SK-N-SH (cell line): ENCODE measurements at places on chromosomes 4 and X. TPM values are rescaled to one million over a fixed set of nuclear protein-coding genes. Genes with fewer than 3 reads are reported as not detected.
A peak's percentile ranks its signal among the peaks of the same experiment; 100 is the strongest.

- H3K36me3 ChIP-seq: no peaks in the 10 kb centered on the region
- H3K27me3 ChIP-seq: no peaks in the 10 kb centered on the region
- H3K27ac ChIP-seq: no peak overlapping the region
- no peak for DNase-seq
- H3K4me1 ChIP-seq: no peaks in the 10 kb centered on the region
- H3K4me3 ChIP-seq: no peak overlapping the region
Measured at GRCh38 chr4:24805566-24805965, 10.2 kb downstream of the SOD3 start.

DNA sequence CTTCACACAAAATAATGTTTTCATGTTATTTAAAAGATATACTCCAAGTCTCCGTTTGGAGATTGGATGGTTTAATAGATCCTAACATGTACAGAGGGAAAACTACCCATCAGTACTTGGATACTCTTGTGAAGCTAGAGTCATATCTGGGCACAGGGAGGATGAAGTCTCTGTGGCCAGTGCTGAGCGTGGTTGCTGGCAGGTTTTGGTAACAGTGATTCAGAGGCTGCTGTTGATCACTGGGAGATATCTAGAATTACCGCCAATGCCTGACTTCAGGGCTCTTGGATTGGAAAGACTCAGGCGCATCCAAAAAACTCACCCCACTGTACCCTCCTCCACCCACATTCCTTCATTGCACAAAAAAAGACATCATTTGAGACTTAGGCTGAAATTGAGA is 107.2 kb upstream of the PGRMC2 start:
- H3K4me3 ChIP-seq: no peak overlapping the region
- H3K4me1 ChIP-seq: 0 out of 2 replicates have a peak, but pooled peaks cover 5% of the 10 kb centered on the region
- DNase-seq: no peak
- no peaks in the 10 kb centered on the region for H3K27me3 ChIP-seq

DNA sequence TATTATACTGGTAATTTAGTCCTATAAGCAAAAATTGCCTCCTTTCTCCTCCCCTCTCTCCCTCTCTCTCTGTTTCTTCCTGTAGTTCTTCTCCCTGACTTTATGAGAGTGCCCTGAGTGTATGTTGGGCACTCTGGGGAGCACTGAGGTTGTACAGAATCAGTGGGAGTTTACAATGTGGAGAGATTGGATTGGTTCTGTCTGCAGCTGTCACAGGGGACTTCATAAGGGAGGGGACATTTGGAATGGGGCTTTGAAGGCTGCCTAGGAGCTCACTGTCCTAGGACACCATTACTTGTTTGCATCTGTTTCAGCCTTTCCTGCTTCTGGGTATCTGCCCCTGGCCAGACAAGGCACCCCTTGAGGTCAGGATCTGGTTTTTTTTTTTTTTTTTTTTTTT is 22.9 kb downstream of the SH3TC1 start:
- no peaks in the 10 kb centered on the region for H3K36me3 ChIP-seq
- no peaks in the 10 kb centered on the region for H3K27me3 ChIP-seq
- peak overlapping the region; percentile 40; the same call in 1 of the 2 replicates for H3K27ac ChIP-seq
- no peak overlapping the region for H3K4me3 ChIP-seq

- H3K27me3 ChIP-seq: no peaks in the 10 kb centered on the region; the same call in 1 of the 2 replicates
- H3K4me3 ChIP-seq: no peak overlapping the region
- no peaks in the 10 kb centered on the region for H3K36me3 ChIP-seq
- no peak overlapping the region for H3K27ac ChIP-seq
Measured at GRCh38 chr4:16443504-16444088, 217.3 kb upstream of the TAPT1 start.

GRCh38 chr4:76155979-76156378 is 7.8 kb upstream of the NUP54 start:
- no peaks in the 10 kb centered on the region for H3K4me1 ChIP-seq
- no peak overlapping the region for H3K27ac ChIP-seq
- H3K4me3 ChIP-seq: no peak overlapping the region
- peaks cover 26% of the 10 kb centered on the region for H3K36me3 ChIP-seq
- DNase-seq: no peak

- no peak overlapping the region for H3K4me3 ChIP-seq
- no peak for DNase-seq
- no peaks in the 10 kb centered on the region for H3K27me3 ChIP-seq
- H3K27ac ChIP-seq: no peak overlapping the region
- H3K36me3 ChIP-seq: no peaks in the 10 kb centered on the region
Measured at GRCh38 chrX:43106009-43106408, 328.0 kb upstream of the PPP1R2C start.

DNA sequence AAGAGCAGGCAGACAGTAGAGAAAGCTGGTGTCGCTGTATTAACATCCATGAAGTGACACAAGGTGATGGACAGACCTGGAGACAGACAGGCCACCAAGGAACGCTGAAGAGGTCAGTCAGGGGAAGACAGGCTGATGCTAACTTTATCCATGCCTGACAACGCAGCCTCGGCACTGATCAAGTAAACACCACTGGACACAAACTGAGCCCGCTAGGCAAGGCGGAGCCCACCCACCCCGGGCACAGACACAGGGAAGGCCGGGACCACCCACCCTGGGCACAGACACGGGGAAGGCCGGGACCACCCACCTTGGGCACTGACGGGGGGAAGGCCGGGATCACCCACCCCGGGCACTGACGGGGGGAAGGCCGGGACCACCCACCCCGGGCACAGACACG is 18.8 kb downstream of the PPP2R3B start:
- H3K4me1 ChIP-seq: no peaks in the 10 kb centered on the region; the same call in 1 of the 2 replicates
- no peaks in the 10 kb centered on the region for H3K27me3 ChIP-seq
- H3K4me3 ChIP-seq: no peak overlapping the region
- DNase-seq: no peak

DNA sequence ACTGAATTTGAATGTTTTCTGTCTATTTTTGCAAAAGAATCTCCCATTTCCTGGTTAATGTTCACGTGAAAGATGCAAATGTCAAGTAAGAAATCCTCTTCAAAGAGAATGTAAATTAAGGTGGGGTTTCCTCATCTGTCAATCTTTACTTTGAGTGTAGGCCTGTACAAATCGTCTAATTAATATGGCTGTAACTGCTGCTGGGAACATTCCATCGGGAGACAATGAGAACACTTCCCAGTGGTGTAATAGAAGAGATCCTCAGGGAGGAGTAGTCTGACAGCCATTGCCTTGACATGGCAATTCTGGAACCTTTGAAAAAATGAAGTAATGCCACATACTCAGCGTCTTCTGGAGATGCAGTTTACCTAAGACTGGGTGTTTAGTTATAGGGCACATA is 3.7 kb downstream of the EREG start:
- H3K27me3 ChIP-seq: peaks cover 30% of the 10 kb centered on the region
- H3K36me3 ChIP-seq: no peaks in the 10 kb centered on the region
- H3K27ac ChIP-seq: no peak overlapping the region
- DNase-seq: no peak
- H3K4me3 ChIP-seq: no peak overlapping the region

GRCh38 chr4:54320826-54321685 is 92.0 kb downstream of the PDGFRA start:
- H3K27ac ChIP-seq: no peak overlapping the region
- H3K4me1 ChIP-seq: no peaks in the 10 kb centered on the region
- no peaks in the 10 kb centered on the region for H3K36me3 ChIP-seq
- no peaks in the 10 kb centered on the region; the same call in 1 of the 2 replicates for H3K27me3 ChIP-seq
- no peak overlapping the region for H3K4me3 ChIP-seq

DNA sequence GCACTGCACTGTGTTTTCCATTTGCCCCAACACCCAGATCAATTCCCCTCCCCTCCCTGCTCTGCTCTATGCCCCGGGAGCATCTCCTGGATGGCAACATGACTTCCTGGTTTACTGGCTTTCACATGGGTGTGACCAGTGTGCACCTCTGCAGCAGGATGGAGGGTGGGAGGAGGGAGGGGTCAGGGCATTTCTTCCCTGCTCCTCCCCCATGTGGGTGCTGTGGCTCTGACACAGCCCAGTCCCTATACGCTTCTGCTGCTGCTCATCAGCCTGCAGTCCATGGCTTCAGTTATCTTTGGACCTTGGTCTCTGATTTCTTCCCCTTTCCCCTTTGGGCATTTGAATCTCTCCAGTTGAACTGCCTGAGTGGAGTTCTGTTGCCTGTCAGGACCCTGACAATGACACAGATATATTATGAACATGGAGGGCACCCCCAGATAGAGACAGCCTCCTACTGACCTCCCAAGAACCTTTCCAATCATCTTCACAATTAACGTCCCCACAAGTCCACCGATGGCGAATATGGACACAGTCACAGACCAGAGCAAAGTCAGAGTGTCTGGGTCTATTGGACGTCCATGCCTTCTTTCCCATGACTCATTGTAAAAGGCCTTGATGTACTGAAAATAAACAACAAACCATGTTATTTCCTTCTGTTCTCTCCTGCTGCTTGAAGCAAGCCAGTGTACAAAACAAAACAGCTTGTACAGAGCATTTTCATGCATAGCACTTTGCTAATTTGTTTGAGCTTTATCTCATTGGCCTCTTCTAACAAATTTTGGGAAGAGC is 24.8 kb downstream of the SLC2A9 start:
- no peaks in the 10 kb centered on the region for H3K36me3 ChIP-seq
- DNase-seq: no peak
- no peak overlapping the region for H3K27ac ChIP-seq

GRCh38 chrX:55697381-55697780 is 20.2 kb upstream of the RRAGB start:
- no peaks in the 10 kb centered on the region for H3K27me3 ChIP-seq
- no peaks in the 10 kb centered on the region for H3K36me3 ChIP-seq
- no peak overlapping the region for H3K27ac ChIP-seq
- no peak overlapping the region for H3K4me3 ChIP-seq
- H3K4me1 ChIP-seq: no peaks in the 10 kb centered on the region
- DNase-seq: no peak

DNA sequence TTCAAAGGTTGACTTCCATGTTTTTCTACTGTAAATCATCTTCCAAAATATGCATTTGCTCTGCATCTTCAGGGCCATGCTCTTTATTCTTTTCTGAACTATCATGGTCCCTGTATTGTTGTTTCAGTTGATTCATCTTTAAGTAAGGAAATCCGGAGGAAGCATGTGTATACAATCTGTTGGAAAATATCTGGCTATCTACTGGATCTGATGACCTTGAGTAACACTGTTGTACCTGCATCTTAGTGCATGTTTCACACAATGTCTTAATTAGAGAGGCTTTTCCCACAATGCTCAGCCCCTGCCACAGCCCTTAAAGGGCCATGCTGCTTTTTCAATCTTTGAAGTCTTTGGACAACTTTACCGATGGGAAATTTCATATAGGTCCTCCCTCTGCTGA is 61.8 kb upstream of the SH3RF1 start:
- H3K36me3 ChIP-seq: no peaks in the 10 kb centered on the region
- no peaks in the 10 kb centered on the region; the same call in 1 of the 2 replicates for H3K4me1 ChIP-seq

- no peaks in the 10 kb centered on the region for H3K27me3 ChIP-seq
- no peak for DNase-seq
- no peak overlapping the region for H3K27ac ChIP-seq
- H3K4me3 ChIP-seq: no peak overlapping the region
- H3K36me3 ChIP-seq: no peaks in the 10 kb centered on the region
Measured at GRCh38 chrX:6851140-6851539, 296.4 kb upstream of the STS start.

GRCh38 chr4:96598465-96598864 is 758.6 kb downstream of the PDHA2 start:
- no peaks in the 10 kb centered on the region for H3K36me3 ChIP-seq
- H3K4me3 ChIP-seq: no peak overlapping the region
- no peak for DNase-seq
- H3K27me3 ChIP-seq: no peaks in the 10 kb centered on the region
- no peaks in the 10 kb centered on the region for H3K4me1 ChIP-seq
- H3K27ac ChIP-seq: no peak overlapping the region

- no peaks in the 10 kb centered on the region for H3K27me3 ChIP-seq
- H3K4me3 ChIP-seq: peak overlapping the region; percentile 97
- no peak for DNase-seq
- peaks cover 15% of the 10 kb centered on the region for H3K4me1 ChIP-seq
- H3K36me3 ChIP-seq: peaks cover 7% of the 10 kb centered on the region; the same call in 1 of the 2 replicates
Measured at GRCh38 chr4:113759696-113760093, 1.8 kb downstream of the CAMK2D start.

GRCh38 chrX:20727447-20727846 is 460.7 kb upstream of the RPS6KA3 start:
- no peak overlapping the region for H3K4me3 ChIP-seq
- no peak overlapping the region for H3K27ac ChIP-seq

- H3K27me3 ChIP-seq: peaks cover 33% of the 10 kb centered on the region
- H3K36me3 ChIP-seq: no peaks in the 10 kb centered on the region
- H3K4me1 ChIP-seq: no peaks in the 10 kb centered on the region; the same call in none of the 2 replicates
- peak within 1 kb of the TSS; percentile 61 for H3K4me3 ChIP-seq
- peak within 1 kb of the TSS; percentile 85 for H3K27ac ChIP-seq
Measured at GRCh38 chr4:155666344-155667221, at the start of gene GUCY1A1. Gene GUCY1A1 (plus strand): TSS chr4:155666848. CDS start chr4:155696868, 30,020 bp downstream.

- no peak overlapping the region for H3K4me3 ChIP-seq
- no peaks in the 10 kb centered on the region for H3K4me1 ChIP-seq
- H3K27me3 ChIP-seq: no peaks in the 10 kb centered on the region
- H3K36me3 ChIP-seq: no peaks in the 10 kb centered on the region
Measured at GRCh38 chr4:11765849-11766453, 337.3 kb upstream of the HS3ST1 start.

GRCh38 chrX:11470250-11470974 is 177.2 kb downstream of the AMELX start:
- H3K36me3 ChIP-seq: no peaks in the 10 kb centered on the region
- no peaks in the 10 kb centered on the region for H3K27me3 ChIP-seq
- H3K4me1 ChIP-seq: no peaks in the 10 kb centered on the region
- DNase-seq: no peak
- H3K27ac ChIP-seq: peak overlapping the region; percentile 59
- no peak overlapping the region for H3K4me3 ChIP-seq

- no peak overlapping the region for H3K4me3 ChIP-seq
- no peaks in the 10 kb centered on the region; the same call in 1 of the 2 replicates for H3K4me1 ChIP-seq
- DNase-seq: no peak
- no peak overlapping the region for H3K27ac ChIP-seq
- H3K27me3 ChIP-seq: no peaks in the 10 kb centered on the region
Measured at GRCh38 chr4:153522802-153523094, 56.6 kb downstream of the TMEM131L start.

DNA sequence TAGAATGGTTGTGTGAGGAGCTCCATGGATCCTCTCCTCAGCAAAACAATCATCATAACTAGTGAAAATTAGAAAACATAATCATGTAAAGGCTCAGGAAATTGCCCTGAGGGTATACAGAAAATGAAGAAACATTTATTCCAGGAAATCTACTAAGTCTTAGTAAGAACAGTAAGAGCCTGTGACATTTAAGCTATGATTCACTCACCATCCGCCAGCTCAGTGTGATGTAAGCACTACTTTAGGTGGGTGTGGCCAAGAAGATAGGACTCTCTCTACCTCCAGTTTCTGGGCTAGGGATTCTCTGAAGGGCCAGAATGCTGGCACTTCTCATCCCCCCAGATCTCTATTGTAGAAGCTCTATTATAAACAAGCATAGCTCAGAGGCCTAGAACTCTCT is 147.5 kb downstream of the DLG3 start:
- H3K4me3 ChIP-seq: no peak overlapping the region
- no peaks in the 10 kb centered on the region for H3K4me1 ChIP-seq
- H3K27ac ChIP-seq: no peak overlapping the region
- no peak for DNase-seq
- no peaks in the 10 kb centered on the region for H3K36me3 ChIP-seq

Gene MAGEC3
- polyA plus RNA-seq: 0.26 and 0.91 TPM in 2 replicates

Gene CENPVL2
- 0.03 and 0.06 TPM in 2 replicates for polyA plus RNA-seq

Gene CXCR3
- not detected in 2 replicates for polyA plus RNA-seq

Gene PSAPL1
- 0.02 and 0.03 TPM in 2 replicates for polyA plus RNA-seq

Gene MUC7
- not detected in 2 replicates for polyA plus RNA-seq

Gene RBPJ
- polyA plus RNA-seq: 13.8 and 16.4 TPM in 2 replicates

Gene PTPN13
- 5.5 and 7.0 TPM in 2 replicates for polyA plus RNA-seq

Gene KLB
- not detected in 2 replicates for polyA plus RNA-seq

Gene RTL3
- 0.64 and 0.80 TPM in 2 replicates for polyA plus RNA-seq

Gene PDLIM3
- 0.08 and 0.58 TPM in 2 replicates for polyA plus RNA-seq

Gene SULT1B1
- 14.7 and 22.4 TPM in 2 replicates for polyA plus RNA-seq

Gene GJB1
- not detected in 2 replicates for polyA plus RNA-seq

Gene BTK
- not detected in 2 replicates for polyA plus RNA-seq

Gene IL2RG
- 0.24 TPM in 1 of 2 replicates, not detected in the other for polyA plus RNA-seq

Gene F8A2
- polyA plus RNA-seq: not detected in 2 replicates
